ENCODE measurements at places on chromosomes 4 and X. TPM values are rescaled to one million over a fixed set of nuclear protein-coding genes. Genes with fewer than 3 reads are reported as not detected.

Gene CFAP299
- not detected for total RNA-seq

DNA sequence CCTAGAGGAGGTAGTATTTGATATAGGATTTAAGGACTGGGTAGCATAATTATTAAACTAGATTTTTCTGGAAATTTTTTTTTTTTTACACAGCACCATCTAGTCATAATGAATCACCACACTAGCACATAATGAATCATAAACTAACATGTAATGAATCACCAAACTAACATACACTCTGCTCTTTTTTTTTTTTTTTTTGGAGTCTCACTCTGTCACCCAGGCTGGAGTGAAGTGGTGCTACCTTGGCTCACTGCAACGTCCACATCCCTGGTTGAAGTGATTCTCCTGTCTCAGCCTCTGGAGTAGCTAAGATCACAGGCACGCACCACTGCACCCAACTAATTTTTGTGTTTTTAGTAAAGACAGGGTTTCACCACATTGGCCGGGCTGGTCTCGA is 92.5 kb downstream of the FAM13A start:
- no peak for DNase-seq

Gene PAGE5
- not detected for total RNA-seq

Gene BCORL1
- total RNA-seq: 12.6 TPM

DNA sequence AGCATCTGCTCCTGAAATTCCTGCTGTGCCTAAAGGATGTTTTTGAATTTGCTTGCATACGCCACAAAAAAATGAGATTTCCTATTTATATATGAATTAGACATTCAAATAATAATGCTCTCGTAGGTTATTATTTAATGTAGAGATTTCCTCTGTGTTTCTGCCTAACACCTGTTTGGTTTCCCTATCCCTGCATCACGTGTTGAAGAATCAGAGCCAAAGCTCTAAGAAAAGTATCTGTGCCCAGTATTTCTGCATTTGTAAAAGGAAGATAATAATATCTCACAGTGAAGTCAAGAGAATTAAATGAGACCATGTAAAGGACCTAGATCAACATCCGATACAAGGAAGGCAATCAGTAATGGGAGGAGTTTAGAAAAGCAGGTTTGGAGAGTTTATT is 179.5 kb downstream of the HNRNPD start:
- no peak for DNase-seq

DNA sequence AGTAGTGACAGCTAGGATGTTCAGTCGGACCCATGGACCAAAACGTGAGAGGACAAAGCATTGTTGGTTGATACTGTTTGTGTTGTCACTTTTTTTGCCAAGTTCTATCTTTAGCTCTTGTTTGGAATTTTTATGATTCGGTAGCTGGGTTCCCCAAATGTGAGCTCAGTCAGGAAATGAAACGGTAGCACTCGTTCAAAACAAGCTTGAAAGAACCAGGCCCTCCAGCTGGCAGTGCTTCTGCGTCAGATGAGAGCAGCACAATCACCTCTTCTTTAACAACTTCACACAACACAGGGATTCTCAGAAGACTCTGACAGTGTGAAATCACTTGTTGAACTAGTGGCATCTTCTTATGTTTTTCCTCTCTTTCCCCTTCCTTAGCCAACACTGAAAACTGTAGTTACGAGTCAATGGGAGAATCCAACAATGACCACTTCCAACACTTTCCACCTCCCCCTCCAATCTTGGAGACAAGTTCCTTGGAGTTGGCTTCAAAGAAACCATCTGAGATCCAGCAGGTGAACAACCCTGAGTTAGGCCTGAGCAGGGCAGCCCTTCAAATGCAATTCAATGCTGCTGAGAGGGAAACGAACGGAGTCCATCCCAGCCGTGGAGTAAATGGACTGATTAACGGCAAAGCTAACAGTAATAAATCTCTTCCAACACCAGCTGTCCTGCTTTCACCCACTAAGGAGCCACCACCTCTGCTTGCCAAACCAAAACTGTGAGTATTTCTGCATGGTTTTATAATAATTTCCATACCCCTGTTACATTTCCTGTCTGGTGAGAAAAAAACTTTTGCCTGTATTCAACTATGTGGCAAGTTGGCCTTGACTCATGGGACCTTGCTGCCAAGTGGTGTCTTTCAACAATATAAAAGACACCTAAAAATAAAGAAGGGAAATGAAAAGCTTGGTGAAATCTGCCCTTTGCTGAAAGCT is 214.6 kb downstream of the PALLD start:
- DNase-seq: no peak
